ENCODE measurements at places on chromosomes 12 and 14. TPM values are rescaled to one million over a fixed set of nuclear protein-coding genes. Genes with fewer than 3 reads are reported as not detected.

The CCDC175 gene
- total RNA-seq, result not detected

The KLRB1 gene
- 0.19 TPM for total RNA-seq

The RNF212B gene
- not detected for total RNA-seq

The TPPP2 gene
- total RNA-seq, result 1.6 TPM

The PDZRN4 gene
- total RNA-seq, result 0.14 TPM

The TAOK3 gene
- total RNA-seq, result 21.4 TPM

GRCh38 chr14:83994020-83994419 lies 1535.9 kb upstream of the FLRT2 start:
- DNase-seq, result no peak

DNA sequence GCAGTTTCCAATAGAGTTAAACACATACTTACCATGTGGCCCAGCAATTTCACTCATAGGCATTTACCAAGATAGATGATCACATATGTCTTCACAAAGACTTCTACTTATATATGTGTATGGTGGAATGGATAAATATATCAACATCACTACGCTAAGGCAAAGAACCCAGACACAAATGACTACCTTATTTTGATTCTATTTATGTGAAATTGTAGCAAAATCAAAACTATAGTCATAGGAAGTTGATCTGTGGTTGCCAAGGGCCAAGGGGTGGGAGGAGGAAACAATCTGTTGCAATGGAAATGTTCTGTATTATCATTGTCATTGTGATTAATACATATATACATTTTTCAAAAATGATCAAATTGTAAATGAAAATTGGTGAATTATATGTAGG lies 47.7 kb upstream of the ANP32D start:
- no peak for DNase-seq

DNA sequence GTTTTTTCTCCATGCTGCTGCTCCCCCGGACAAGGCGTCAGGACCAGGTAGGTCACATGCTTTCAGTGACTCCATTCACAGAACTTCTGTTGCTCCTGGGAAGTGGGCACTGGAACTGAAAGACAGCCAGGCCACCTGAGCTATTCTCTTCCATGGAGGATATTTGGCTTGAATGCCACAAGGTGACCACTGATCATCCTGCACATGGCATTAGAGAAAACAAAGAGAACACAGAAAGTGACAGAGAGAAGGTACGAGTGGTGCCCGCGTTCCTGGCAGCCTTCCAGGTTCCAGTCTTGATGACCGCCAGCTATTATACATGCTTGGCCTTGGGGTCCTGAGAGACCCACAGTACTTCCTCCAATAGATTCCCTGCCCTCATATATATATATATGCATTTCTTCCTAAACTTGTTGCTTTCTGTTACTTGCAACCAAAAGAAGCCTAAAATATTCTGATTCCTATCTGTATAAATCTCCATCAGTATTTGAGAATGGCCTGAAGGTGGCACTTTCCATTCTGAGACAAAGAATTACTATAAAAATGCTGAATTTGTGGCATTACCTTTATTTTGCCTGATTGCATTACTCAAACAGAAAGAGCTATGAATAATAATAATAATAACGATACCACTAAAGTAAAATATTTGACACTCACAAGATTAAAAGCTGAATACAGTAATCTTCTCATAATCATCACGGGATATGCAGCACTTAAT lies 174.9 kb downstream of the FOXN3 start:
- DNase-seq, result no peak

DNA sequence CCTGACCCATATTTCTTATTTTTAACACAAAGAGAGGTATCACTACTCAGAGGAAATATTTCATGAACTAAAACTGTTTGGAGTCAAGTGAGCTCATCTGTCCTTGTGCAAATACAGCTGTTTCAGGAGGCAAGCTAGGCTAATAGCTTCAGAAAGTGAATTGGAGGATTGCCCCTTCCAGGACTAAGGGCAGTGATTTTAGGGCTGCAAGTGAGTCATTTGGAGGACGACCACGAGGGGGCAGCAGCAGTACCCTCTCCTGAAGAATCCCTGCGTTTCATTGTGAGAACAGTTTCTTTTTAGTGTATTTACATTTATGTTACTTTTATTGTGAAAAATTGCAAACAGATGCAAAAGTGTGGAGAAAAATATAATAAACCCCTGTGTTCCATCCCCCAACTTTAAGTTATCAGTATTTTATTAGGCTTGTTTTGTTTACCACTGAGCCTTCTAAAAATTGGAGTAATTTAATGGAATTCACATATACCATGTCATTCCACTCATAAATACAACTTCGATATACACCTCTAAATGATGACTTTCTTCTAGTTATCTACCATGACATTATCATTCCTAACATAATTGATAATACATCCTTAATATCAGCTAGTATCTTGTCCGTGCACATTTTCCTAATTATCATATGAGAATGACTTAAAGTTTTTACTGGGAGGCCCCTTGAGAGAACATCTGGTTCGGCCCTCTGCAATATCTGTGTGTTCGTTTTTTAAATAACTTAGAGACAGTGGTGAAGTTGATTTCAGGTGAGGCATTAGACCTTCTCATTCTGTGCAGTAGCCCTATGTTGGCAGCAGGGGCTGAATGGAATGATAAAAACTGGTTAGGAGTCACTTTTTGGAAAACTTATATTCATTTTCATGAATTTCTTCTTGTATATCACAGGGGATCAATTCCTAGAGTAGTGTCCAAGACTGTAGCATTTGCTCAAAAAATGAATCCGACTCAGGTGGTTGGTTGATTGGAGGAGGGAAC lies 13.7 kb downstream of the FOXJ2 start:
- DNase-seq, result peak; percentile 82

GRCh38 chr12:58117201-58117600 lies 175.8 kb downstream of the ATP23 start:
- DNase-seq, result no peak

DNA sequence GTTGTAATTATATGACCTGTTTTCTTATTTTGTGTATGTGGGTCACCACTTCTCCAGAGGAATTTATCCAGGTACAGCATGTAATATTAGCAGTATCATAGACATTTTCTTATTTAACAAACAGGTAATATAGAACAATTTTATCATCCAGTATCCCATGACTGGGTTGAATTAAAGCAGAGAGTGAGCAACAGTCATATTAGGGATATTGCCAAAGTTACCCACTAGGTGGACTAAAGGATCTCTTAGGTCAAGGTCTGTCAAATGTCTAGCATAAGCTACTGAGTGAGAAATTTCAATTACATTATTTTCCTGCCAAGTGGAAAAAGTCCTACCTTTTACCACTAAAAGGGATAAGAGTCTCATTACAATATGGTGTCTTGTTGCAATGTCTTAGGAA lies 62.1 kb upstream of the TRIM9 start:
- no peak for DNase-seq

- no peak for DNase-seq
Observed at GRCh38 chr12:11941606-11942337, 129.0 kb upstream of the BCL2L14 start.

GRCh38 chr14:105152794-105153241 lies 15.8 kb downstream of the JAG2 start:
- peak; percentile 51 for DNase-seq

- no peak for DNase-seq
Observed at GRCh38 chr14:100775831-100776591, 49.3 kb downstream of the DLK1 start.

DNA sequence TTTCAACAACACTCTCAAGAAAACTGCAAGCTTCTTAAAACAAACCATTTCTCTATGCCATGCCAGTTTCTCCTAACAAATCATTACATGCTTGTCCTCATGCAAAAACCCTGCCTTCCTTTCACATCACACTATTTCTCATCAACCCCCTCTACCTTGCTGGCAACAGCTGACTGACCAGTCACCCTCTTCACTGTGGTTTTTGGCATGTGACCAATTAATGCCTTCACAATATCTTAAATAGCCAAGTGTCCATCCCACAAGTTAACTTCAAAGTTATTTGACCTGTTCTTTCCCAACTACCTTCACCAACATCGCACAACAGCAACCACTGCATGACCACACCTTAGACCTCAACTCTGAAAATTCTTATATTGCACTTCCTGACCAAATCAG lies 159.6 kb downstream of the CEP128 start:
- no peak for DNase-seq

DNA sequence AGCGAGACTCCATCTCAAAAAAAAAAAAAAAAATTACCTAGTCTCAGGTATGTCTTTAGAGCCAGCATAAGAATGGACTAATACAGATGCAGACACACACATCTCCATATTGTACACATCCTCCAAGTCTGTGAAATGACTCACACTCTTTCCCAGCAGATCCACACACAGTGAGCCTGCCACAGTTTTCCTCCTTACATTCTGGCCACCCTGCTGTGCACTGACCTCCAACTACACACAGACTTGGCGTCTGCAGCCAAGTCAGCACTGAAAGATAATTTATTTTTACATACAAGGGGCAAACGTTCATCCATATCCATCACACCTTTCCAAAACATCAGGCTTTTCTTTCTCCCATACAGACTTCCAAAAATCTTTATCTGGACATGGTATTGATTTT lies 115.9 kb downstream of the SLC25A21 start:
- no peak for DNase-seq

DNA sequence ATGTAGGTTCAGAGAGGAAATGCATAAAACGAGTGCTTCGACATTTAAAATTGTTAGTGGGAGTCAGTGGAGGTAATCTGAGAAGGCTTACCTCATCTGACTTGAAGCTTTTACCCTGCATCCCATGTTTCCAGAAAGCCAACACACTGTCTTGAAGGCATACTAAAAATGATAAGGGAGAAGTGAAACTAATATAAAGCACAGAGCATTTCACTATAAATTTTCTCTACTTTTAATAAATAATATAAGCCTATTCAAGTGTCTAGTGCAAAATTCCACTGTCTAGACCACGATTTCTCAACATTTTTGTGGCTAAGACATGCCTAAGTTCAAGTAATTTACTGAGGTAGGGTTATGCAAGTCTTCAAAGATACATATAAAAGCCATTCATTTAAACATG lies 29.1 kb upstream of the CDKL1 start:
- DNase-seq, result no peak

DNA sequence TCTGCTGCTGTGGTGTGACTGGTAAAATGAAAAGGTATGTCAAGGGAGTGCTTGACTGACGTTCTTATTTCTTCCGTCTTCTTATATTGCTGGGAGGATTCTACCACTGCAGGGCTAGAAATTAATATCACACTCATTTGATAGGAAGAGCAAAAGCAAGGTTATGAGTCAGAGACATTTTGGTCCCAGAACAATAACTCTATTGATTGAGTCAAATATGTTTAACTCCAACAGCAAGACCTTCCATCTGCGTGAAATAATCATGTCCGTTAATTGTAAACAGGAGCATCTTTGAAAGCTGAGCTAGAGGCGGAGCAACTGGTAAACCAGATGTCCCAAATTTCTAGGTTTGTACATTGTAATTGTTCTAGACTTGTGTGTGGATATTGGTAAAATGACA lies 1293.6 kb downstream of the AACS start:
- DNase-seq, result no peak

DNA sequence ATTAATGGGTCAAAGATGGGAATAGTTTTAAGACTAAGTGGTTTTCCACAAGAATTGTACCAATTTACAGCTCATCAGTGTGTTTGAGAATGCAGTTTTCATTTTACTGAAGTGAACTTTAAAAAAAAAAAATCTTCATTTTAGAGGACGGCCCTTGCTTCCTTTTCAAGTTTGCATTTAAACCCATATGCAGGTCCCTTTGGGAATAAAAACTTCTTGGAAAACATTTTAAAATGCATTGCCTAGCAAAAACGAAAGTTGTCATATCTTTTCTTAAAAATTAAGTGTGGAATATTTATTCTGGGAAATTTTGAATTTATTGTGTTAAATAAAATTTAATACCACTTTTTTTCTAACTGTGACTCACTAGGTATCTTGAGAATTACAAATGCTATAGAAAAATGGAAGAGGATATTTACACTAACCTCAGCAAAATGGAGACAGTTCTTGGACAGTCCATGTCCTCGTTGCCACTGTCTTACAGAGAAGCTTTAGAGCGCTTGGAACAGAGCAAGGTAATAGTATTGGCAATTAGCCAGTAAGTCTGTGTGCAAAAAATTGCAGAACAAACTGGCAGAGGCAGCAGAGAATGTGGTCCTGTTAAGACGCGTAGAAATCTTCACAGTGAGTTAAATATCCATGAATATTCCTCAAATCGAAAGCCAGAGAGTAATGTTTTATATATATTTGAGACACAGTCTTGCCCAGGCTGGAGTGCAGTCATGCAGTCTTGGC lies 209.7 kb downstream of the SYNE2 start:
- no peak for DNase-seq

- DNase-seq, result no peak
Observed at GRCh38 chr14:102277874-102278630, 26.9 kb downstream of the MOK start.

- no peak for DNase-seq
Observed at GRCh38 chr14:68849416-68849815, 56.5 kb upstream of the ZFP36L1 start.

DNA sequence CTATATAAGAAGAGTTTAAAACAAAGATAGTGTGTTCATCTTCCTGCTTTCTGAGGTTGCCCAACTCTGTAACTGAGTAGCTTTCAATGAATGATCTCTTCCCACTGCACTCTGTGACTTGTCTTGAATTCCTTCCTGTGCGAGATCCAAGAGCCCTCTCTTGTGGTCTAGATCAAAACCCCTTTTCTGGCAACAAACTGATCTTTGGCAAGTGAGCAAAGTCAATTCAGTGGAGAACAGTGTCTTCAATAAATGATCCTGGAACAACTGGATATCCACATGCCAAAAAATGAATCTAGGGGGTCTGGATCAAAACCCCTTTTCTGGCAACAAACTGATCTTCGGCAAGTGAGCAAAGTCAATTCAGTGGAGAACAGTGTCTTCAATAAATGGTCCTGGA lies 8.5 kb downstream of the CFAP54 start:
- DNase-seq, result no peak

- DNase-seq, result no peak
Observed at GRCh38 chr14:52776816-52777215, 14.6 kb downstream of the GNPNAT1 start.

DNA sequence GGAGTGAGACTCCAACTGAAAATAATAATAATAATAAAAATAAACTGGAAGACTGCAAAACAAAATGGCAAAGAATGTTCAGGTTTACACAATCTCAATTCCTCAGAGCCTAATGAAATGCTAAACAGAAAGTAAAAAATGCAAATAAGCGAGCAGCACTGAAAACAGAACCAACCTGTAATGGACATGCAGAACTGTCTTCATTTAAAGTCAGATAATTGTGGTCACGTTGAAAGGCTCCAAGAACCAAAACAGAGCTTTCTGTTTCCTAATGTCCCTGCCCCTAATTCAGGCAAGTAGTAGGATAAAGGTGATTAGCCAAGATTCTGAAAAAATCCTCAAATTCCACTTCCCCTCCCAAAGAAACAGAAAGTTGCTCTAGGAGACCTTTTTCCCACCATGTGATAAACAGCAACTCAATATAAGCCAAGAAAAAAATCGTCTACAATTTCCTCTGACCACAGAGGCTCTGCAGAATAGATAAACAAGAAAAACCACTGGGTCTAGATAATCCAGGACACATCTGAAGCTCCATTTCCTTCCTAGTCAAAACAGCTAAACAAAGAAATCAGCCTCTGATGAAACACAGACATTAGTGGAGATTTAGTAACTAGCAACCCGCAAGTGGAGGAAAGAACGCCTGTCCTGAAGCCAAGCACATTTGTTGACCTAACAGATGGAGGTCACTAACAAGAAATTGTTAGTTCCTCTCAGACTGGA lies 3.0 kb downstream of the MIS18BP1 start:
- no peak for DNase-seq

GRCh38 chr14:91021991-91022621 lies 38.3 kb downstream of the RPS6KA5 start:
- no peak for DNase-seq
